HepG2 (cell line): ENCODE measurements at places on chromosomes 16 and 17.

GRCh38 chr17:38463451-38463858 is 35.2 kb downstream of the ARHGAP23 start:
- H3K4me1 ChIP-seq, result no peaks in the 10 kb centered on the region
- no peak overlapping the region for H3K4me3 ChIP-seq
- no peak for DNase-seq
- H3K27me3 ChIP-seq, result peaks cover 30% of the 10 kb centered on the region; the same call in 1 of the 2 replicates

GRCh38 chr17:78040440-78041385 is 82.2 kb downstream of the TNRC6C start:
- H3K27me3 ChIP-seq, result no peaks in the 10 kb centered on the region
- no peak for DNase-seq
- no peak overlapping the region for H3K4me3 ChIP-seq
- H3K4me1 ChIP-seq, result no peaks in the 10 kb centered on the region
- H3K27ac ChIP-seq, result no peak overlapping the region

DNA sequence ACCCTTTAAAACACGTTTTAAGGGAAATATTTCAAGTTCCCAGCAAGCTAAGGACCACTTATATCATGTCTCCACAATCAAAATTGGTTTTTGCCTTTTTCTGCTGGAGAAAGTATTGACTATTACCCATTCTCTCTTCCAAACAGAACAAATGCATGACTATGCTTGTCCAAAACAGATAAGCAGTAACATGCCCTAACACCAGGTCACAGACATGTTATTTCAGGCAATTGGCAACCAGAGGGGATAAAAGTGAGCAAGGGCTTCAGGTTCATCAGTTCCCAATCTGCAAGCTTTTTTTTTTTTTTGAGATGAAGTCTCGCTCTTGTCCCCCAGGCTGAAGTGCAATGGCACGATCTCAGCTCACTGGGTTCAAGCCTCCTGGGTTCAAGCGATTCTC is 15.0 kb downstream of the SKA2 start:
- H3K27me3 ChIP-seq, result no peaks in the 10 kb centered on the region
- peaks cover 17% of the 10 kb centered on the region for H3K4me1 ChIP-seq
- H3K36me3 ChIP-seq, result 0 out of 3 replicates have a peak, but pooled peaks cover 3% of the 10 kb centered on the region

DNA sequence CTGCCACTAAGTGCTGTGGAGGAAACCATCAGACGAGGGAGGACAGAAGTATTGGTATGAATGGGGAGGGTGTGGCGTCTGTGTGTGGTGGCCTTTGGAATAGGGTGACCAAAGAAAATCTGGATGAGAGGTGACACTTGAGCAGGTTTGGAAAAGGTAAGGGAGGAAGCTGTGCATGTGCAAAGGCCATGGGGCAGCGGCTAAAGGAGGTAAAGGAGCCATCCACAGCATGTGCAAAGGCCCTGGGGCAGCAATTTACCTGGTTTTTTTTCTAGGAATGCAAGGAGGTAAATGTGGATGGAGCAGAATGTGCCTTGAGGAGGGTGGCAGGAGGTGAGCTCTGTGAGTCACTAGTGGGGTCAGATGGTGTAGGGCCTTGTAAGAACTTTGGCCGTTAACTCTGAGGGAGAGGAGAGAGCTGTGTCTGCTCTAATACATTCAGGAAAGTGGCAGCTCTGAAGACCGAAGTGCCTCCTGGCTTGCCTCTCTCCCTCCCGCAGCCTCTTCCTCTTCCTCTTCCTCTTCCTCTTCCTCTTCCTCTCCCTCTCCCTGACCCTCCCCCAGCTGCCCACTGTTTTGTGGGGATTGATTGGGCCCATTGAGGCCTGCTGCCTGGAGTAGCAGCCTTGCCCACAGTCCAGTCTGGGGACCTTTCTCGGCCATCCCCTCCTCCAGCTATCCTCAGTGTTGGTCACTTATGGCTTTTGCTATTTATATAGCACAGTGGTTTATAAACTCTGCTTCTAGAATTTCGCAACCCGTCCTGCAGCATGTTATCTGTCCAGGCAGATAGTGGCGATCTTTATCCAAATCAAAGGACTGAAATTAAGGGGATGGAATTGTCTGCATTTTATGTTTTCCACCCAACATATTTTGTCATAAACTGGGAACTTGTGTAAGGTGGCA is 38.7 kb downstream of the CMIP start:
- H3K4me1 ChIP-seq, result peaks cover 72% of the 10 kb centered on the region
- H3K27me3 ChIP-seq, result no peaks in the 10 kb centered on the region
- H3K36me3 ChIP-seq, result peaks cover 41% of the 10 kb centered on the region
- H3K4me3 ChIP-seq, result no peak overlapping the region
- peak overlapping the region; percentile 60 for H3K27ac ChIP-seq
- DNase-seq, result peak; percentile 36

DNA sequence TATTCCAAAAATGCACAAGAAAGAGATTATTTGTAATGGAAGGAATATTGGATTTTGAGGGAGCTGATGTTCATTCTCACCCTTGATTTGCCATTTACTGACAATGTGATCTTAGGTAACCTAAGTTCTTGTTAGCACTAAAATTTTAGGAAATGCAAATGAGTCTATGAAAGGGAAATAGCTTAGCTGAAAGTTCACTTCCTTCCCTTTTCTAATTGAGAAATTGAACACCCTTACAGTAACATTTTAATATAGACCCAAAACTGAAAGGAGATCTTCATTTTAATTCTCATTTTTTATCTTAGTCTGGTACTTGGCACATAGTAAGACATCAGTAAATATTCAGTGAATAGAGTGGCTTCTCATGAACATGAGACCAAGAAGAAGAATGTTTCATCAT is 10.9 kb upstream of the WSB1 start:
- DNase-seq, result no peak
- no peak overlapping the region for H3K27ac ChIP-seq
- 0 out of 2 replicates have a peak, but pooled peaks cover 2% of the 10 kb centered on the region for H3K27me3 ChIP-seq
- peaks cover 21% of the 10 kb centered on the region for H3K4me1 ChIP-seq
- no peaks in the 10 kb centered on the region for H3K36me3 ChIP-seq
- H3K4me3 ChIP-seq, result no peak overlapping the region

GRCh38 chr16:20707461-20707860 is 10.0 kb upstream of the ACSM1 start:
- H3K4me3 ChIP-seq, result no peak overlapping the region
- peaks cover 7% of the 10 kb centered on the region for H3K4me1 ChIP-seq
- no peaks in the 10 kb centered on the region for H3K27me3 ChIP-seq
- no peak overlapping the region for H3K27ac ChIP-seq
- peaks cover 12% of the 10 kb centered on the region; the same call in 2 of the 3 replicates for H3K36me3 ChIP-seq
